ENCODE measurements at places on chromosomes 6 and 20.

DNA sequence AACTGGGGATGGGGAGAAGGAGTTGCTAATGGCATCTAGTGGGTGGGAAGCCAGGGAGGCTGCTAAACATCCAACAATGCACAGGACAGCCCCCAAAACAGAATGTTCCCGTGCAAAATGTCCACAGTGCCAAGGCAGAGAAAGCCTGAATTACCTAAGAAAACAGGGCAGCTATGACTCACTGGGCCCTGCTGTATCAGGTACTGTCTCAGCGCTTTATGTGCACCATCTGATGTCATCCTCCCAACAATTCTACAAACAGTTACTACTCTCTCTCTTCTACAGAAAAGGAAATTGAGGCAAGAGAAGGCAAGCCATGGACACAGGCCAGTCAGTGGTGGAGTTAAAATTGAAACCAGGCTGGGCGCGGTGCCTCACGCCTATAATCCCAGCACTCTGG lies 3.1 kb downstream of the YTHDF1 start:
- no peak for DNase-seq

GRCh38 chr6:139184047-139184446 lies 49.2 kb downstream of the HECA start:
- no peak for DNase-seq

- no peak for DNase-seq
Observed at GRCh38 chr6:128600397-128600951, 80.1 kb upstream of the PTPRK start.

DNA sequence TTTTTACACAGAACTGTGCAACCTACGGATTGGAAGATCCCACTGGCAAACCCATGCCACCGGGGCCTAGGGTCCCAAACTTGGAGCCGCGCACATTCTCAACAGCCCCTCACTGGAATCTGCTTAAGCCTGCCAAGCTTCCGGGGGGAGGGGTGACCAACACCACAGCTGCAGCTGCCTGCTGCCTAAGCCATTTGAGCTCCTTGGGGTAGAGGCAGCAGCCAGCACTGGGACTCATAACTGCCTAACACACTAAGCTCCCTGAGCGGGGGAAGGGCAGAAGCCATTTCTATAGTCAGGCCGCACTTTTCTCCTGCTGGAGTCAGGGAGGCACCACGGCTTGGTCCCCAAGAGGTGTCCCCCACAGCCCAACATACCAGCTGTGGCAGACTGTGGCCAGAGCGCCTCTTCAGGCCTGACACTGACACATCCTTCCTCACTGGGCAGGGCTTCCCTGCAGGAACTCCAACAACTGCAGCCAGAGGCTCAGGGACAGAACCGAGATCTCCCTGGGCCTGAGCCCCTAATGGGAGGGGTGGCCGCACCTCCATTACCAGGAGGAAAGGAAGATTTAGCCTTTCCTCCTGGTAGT lies 270.3 kb upstream of the ECI2 start:
- DNase-seq: no peak

GRCh38 chr20:58449681-58450221 lies 60.7 kb downstream of the VAPB start:
- no peak for DNase-seq

- DNase-seq: no peak
Observed at GRCh38 chr6:154245506-154245905, 111.1 kb downstream of the IPCEF1 start.

DNA sequence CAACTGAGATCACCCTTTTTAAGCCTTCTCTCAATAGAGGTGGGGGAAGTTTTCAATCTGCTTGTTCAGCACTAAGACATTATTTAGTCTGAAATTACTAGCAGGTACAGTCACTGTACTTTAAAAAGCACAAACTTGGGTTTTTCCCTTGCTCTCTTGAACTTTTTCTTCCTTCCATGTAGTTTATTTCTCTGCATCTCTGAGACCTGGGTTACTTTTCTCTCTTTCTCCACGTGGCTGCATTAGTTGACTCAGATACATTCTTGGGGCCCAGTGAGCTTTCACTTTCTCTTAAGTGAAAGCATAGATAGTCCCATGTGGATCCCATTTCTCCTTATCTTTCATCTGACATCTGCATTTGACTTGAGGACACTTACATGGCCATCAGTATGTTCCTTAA lies 433.9 kb upstream of the MAP3K7 start:
- DNase-seq: no peak

DNA sequence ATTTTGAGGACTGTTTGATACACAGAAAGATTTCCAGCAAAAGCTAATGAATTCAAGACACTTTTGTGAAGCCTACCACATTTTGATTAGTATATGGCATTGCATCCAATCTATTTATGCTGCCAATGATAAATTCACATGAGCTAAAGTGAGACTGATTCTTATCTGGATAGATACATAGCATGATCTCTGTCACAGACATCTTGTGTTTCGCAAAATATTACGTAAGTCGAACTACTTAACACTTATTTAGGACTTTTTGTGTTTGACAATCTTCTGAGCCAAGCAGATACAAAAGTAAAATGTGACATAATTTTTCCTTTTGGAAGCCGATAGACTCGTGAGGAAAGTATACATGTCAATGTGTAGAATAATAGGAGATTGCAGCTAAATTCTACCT lies 251.6 kb downstream of the HACE1 start:
- DNase-seq: no peak

GRCh38 chr6:39369987-39370386 lies 47.5 kb upstream of the KCNK16 start:
- DNase-seq: no peak

Measured in iPS DF 6.9 (cell line).